ENCODE measurements at places on chromosomes 3 and 15.

- no peak for DNase-seq
Observed at GRCh38 chr15:70488941-70489848, 274.2 kb downstream of the UACA start.

DNA sequence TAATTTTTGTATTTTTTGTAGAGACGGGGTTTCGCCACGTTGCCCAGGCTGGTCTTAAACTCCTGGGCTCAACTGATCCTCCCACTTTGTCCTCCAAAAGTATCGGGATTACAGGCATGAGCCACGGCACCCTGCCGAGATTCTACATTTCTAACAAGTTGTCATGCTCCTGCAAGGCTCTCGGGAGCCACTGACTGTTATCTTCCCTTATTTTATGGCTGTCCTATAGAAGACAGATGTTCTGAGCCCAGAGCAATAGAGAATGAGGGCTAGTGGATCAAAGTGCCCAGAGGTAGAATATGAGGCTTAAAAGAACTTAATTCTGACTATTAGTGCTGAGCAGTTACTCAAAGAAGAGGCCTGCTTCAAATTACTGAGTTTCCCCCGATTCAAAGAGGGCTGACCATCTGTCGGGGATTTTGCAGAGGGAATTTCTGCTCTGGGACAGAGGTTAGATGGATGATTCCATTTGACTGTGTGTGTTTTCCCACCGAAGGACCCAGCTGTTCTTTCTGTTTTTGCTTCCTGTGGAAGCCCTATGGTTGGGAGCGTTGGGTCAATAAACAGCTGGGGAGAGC, 39.5 kb downstream of the ITPR1 start:
- DNase-seq = no peak

- no peak for DNase-seq
Observed at GRCh38 chr3:74107451-74107850, 482.7 kb upstream of the PDZRN3 start.

DNA sequence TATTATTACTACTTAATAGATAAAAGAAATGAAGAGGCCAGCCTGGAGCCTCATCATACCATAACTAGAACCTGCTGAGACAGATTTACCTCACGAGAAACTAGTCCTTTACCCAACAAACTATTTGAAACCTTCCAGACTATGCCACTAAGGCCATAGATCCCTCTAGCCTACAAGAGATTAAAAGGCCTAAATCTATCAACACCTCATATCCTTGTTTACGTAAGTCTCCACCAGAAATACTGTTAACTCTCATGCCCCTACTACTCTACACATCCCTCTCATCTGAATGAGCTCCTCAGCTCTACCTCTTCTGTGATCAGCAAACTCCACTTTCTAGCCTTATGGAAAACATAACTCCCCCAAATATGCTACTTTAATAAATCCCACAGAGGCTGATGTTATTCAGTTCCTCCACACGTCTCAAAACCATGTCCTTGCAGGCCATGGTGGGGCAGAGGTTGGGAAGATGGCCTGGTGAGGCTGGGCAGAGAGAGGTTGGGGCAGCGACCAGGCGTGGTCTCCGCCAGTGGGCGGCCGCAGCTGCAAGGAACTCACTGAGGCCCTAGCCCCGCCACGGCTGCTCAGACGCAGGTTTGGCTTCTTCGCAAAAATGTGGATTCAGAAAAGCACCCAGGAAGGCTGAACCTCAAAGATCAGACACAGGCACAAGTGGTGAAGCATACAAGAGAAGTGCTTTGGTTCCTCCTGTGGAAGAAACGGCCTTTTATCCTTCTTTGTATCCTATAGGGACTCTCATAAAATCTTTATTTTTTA, 65.8 kb downstream of the GSK3B start:
- no peak for DNase-seq

DNA sequence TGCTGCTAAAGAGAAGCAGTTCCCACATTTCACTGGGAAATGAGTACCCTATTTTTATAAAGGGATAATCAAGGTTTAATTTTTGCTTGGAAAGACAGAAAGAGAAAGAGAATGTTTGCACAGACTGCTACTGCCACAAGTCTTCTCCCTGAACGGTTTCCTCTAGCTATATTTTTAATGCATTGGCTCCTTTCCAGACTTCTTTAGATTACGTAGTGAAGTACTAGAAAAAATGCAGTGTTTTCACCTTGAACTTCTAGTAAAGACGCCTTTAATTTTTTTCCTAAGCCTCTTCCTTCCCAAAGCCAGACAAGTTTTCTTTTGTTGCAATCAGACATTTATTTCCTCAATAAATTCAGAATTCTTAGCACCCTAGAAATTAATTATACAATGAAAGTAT, 248.3 kb upstream of the CCDC54 start:
- DNase-seq = no peak

Measured in AG04449 (cell line).